ENCODE measurements at places on chromosomes 2 and 18.

- no peak for DNase-seq
Measured at GRCh38 chr2:158207354-158207753, 105.7 kb downstream of the UPP2 start.

- DNase-seq = no peak
Measured at GRCh38 chr18:31574359-31574758, 17.3 kb upstream of the TTR start.

- DNase-seq = no peak
Measured at GRCh38 chr18:64714086-64714485, 565.2 kb upstream of the LINC00305 start.

- no peak for DNase-seq
Measured at GRCh38 chr2:97761192-97761591, 47.8 kb downstream of the ZAP70 start.

GRCh38 chr2:64804651-64805050, 150.9 kb upstream of the SERTAD2 start:
- no peak for DNase-seq

DNA sequence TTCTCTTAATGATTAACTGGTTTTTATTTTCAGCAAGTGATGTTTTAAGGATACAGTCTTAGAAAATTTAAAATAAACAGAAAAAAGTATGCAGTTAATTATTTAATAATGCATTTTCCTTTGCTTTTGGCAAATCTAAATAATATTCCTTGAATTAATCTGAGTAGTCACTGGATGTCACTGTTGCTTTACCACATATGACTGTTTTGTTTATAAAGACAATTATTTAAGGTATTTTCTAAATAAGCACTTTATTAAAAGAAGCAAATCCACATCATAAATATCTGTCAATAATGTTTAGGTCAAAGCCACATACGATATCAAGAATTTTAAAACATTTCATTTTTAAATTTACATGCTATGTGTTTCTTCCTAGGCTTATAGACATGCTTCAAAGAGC, 40.6 kb upstream of the TFPI start:
- no peak for DNase-seq

GRCh38 chr2:167550448-167550847, 662.2 kb downstream of the XIRP2 start:
- DNase-seq = no peak
